ENCODE measurements at places on chromosomes 3 and 15. TPM values are rescaled to one million over a fixed set of nuclear protein-coding genes. Genes with fewer than 3 reads are reported as not detected.

TM4SF18 gene
- total RNA-seq, result not detected

IL12A gene
- 0.54 TPM for total RNA-seq

DNA sequence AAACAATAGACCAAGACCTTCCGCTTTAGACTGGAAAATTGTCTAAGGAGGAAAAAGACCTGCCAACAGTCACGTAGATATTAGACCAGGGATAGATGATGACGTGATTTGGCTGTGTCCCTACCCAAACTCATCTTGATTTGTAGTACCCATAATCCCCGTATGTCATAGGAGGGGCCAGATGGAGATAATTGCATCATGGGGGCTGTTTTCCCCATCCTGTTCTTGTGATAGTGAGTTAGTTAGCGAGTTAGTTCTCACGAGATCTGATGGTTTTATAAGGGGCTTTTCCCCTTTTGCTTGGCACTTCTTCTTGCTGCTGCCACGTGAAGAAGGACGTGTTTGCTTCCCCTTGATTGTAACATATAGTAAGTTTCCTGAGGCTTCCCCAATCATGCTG, 31.7 kb upstream of the SUCLG2 start:
- H3K4me3 ChIP-seq, result no peak overlapping the region
- no peak for DNase-seq
- no peaks in the 10 kb centered on the region for H3K4me1 ChIP-seq
- peaks cover 4% of the 10 kb centered on the region for H3K36me3 ChIP-seq

DNA sequence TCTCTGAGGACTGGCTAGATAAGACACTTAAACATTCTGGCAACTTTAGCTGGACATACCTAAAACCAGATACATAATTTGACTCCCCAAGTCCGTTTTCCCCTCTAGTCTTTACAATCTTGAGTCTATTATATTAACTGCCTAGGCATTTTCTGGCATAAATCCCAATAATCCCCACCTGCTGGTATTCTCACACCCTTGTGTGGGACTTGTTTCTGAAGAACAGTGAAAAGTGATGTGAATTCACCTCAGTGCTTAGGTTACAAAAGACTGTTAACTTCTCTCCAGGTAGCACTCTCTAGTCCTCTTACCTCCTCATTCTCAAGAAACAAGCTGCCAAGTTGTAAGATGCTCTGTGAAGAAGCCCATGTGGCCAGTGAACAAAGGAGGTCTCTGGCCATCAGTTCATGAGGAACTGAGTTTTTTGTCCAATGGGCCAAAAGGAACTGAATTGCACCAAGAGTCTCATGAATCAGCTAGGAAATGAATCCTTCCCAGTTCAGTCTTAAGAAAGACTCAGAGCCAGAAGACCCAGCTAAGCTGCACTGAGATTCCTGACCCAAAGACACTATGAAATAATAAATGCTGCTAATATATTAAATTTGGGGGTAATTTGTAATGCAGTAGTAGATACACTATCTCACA, 4.1 kb downstream of the OSBPL11 start:
- H3K4me1 ChIP-seq, result peaks cover 35% of the 10 kb centered on the region
- H3K27me3 ChIP-seq, result no peaks in the 10 kb centered on the region
- no peaks in the 10 kb centered on the region for H3K36me3 ChIP-seq
- DNase-seq, result no peak

DNA sequence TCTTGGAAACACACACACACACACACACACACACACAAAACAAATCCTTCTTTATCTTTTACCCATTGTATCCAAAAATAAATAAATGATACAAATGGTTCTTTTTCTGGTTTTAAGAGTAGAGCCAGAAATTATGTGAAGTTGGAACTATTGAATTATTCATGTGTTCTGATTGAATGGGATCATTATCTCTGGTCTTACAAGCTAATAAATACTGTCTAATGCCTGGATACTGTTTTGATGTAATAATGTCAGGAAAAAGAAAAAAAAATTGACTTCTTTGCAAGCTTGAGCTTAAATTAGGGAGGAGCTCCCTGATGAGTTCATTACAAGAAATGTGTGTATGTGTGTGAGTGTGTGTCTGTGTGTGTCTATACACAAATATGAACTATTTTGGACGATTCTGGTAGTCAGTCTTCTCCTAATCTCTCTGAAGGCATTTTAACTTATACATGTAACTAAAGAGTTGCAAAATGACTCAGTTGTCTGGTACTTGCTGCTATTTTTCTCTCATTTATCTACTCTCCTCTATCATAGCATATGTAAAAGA, 507.2 kb upstream of the AGTR1 start:
- peak overlapping the region; percentile 4 for H3K27ac ChIP-seq
- no peak overlapping the region for H3K4me3 ChIP-seq
- H3K4me1 ChIP-seq, result peaks cover 26% of the 10 kb centered on the region
- no peaks in the 10 kb centered on the region for H3K27me3 ChIP-seq
- no peaks in the 10 kb centered on the region for H3K36me3 ChIP-seq
- no peak for DNase-seq

POLQ gene
- total RNA-seq, result 16.9 TPM

FAM43A gene
- total RNA-seq, result 1.4 TPM

RASGRF1 gene
- 0.16 TPM for total RNA-seq

ADAM10 gene
- 116 TPM for total RNA-seq

DNA sequence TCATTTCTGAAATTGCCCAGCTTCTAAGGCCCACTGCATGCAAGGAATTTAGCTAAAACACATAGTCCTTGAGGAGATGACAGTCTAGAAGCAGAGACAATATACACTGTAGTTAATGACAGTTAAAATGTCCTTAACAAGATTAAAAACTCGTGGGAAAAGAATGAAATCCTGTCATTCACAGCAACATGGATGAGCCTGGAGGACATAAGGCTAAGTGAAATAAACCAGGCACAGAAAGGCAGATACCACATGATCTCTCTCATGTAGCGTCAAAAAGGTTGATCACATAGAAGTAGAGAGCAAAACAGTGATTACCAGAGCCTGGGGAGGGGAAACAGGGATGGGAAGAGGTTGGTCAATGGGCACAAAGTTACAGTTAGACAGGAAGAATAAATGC, 36.3 kb upstream of the GOLGA8J start:
- H3K36me3 ChIP-seq, result no peaks in the 10 kb centered on the region
- H3K4me3 ChIP-seq, result no peak overlapping the region
- H3K4me1 ChIP-seq, result peaks cover 18% of the 10 kb centered on the region
- H3K27me3 ChIP-seq, result no peaks in the 10 kb centered on the region
- DNase-seq, result no peak

PLEKHO2 gene
- 18.9 TPM for total RNA-seq

- peaks cover 19% of the 10 kb centered on the region for H3K36me3 ChIP-seq
- DNase-seq, result peak; percentile 48
- H3K4me1 ChIP-seq, result peaks cover 73% of the 10 kb centered on the region
- peak overlapping the region; percentile 95 for H3K4me3 ChIP-seq
- H3K27ac ChIP-seq, result peak overlapping the region; percentile 81
Observed at GRCh38 chr15:65377105-65377975, 462 bp downstream of the IGDCC3 start.

TMEM207 gene
- total RNA-seq, result not detected

- H3K27ac ChIP-seq, result peak overlapping the region; percentile 95
- H3K36me3 ChIP-seq, result peaks cover 15% of the 10 kb centered on the region
- H3K4me1 ChIP-seq, result peaks cover 18% of the 10 kb centered on the region
- DNase-seq, result no peak
Observed at GRCh38 chr15:97114900-97115760, 784.6 kb downstream of the NR2F2 start.

GRCh38 chr3:76986876-76987474, 52.9 kb upstream of the ROBO2 start:
- DNase-seq, result no peak
- no peaks in the 10 kb centered on the region for H3K36me3 ChIP-seq
- H3K27ac ChIP-seq, result no peak overlapping the region
- H3K4me1 ChIP-seq, result no peaks in the 10 kb centered on the region
- H3K27me3 ChIP-seq, result no peaks in the 10 kb centered on the region

GRCh38 chr3:17642474-17642873, 100.0 kb downstream of the TBC1D5 start:
- no peak overlapping the region for H3K27ac ChIP-seq
- peaks cover 4% of the 10 kb centered on the region for H3K4me1 ChIP-seq
- no peak overlapping the region for H3K4me3 ChIP-seq
- no peak for DNase-seq
- H3K27me3 ChIP-seq, result no peaks in the 10 kb centered on the region

DNA sequence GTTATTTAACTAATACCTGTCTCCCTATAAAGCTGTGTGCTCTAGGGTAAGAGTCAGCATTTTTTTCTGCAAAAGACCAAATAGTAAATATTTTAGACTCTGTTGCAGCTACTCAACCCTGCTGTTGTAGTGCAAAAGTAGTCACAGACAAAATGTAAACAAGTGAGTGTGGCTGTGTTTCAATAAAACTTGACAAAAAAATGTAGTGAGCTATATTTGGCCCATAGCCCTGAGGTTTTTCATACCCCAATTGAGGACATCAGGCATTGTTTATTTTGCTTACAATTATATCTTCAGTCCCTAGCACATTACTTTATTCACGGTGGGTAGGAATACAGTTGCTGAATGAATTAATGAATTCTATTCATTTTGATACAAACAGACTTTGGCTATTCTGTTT, 58.7 kb upstream of the TBC1D5 start:
- H3K4me3 ChIP-seq, result no peak overlapping the region
- H3K4me1 ChIP-seq, result peaks cover 15% of the 10 kb centered on the region
- no peaks in the 10 kb centered on the region for H3K27me3 ChIP-seq
- H3K27ac ChIP-seq, result no peak overlapping the region

P2RY14 gene
- total RNA-seq, result not detected

PPP1R14D gene
- not detected for total RNA-seq

DNA sequence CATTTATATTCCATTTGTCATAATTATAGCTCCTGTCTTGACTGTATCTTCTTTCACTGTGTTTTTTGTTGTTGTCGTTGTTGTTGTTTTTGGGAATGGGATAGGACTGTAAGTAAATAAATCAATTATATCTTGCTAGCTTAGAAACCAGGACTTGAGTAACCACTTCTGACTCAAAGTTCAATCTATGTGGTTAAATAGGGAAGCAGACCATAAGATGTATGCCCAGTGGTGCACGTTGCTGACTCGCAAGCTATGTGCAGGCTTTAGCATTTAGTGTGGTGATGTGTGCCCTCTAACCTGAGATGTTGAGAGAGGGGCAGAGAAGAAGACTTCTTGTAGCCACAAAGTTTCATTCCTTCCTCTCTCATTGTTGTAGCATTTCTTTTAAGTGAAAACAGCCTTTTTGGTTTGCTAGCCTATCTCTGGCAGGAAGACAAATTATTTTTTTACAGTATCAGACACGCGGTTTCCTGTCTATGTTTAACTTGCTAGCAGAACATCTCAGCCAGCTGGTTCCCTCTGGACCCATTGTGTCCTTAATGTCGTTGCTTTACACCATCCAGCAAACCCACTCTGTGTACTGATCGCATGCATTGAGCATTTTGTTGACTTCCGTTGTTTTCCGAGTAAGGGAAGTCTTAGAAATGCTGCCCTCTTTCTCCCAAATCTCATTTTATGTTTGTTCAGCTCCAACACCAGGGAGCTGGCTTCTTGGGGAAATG, 52.1 kb downstream of the TGFBR2 start:
- H3K4me3 ChIP-seq, result no peak overlapping the region
- peaks cover 26% of the 10 kb centered on the region for H3K4me1 ChIP-seq
- no peaks in the 10 kb centered on the region for H3K27me3 ChIP-seq
- H3K27ac ChIP-seq, result peak overlapping the region; percentile 94

TMC3 gene
- not detected for total RNA-seq

GRCh38 chr15:51289290-51289689, 49.1 kb downstream of the CYP19A1 start:
- peak overlapping the region; percentile 68 for H3K27ac ChIP-seq
- H3K36me3 ChIP-seq, result peaks cover 6% of the 10 kb centered on the region
- no peak for DNase-seq
- H3K4me1 ChIP-seq, result peaks cover 8% of the 10 kb centered on the region

GRCh38 chr15:58095415-58095814, 29.9 kb upstream of the ALDH1A2 start:
- H3K27me3 ChIP-seq, result no peaks in the 10 kb centered on the region
- no peak overlapping the region for H3K4me3 ChIP-seq
- H3K36me3 ChIP-seq, result no peaks in the 10 kb centered on the region
- no peak overlapping the region for H3K27ac ChIP-seq

- H3K4me3 ChIP-seq, result no peak overlapping the region
- no peaks in the 10 kb centered on the region for H3K4me1 ChIP-seq
- H3K27ac ChIP-seq, result no peak overlapping the region
Observed at GRCh38 chr15:92226020-92226612, 167.6 kb upstream of the ST8SIA2 start.

CFAP161 gene
- not detected for total RNA-seq

PLA2G4D gene
- total RNA-seq, result not detected

GRCh38 chr3:31495971-31496665, 36.6 kb upstream of the STT3B start:
- no peak overlapping the region for H3K27ac ChIP-seq
- peaks cover 3% of the 10 kb centered on the region for H3K36me3 ChIP-seq
- peaks cover 4% of the 10 kb centered on the region for H3K4me1 ChIP-seq
- no peak overlapping the region for H3K4me3 ChIP-seq

DNA sequence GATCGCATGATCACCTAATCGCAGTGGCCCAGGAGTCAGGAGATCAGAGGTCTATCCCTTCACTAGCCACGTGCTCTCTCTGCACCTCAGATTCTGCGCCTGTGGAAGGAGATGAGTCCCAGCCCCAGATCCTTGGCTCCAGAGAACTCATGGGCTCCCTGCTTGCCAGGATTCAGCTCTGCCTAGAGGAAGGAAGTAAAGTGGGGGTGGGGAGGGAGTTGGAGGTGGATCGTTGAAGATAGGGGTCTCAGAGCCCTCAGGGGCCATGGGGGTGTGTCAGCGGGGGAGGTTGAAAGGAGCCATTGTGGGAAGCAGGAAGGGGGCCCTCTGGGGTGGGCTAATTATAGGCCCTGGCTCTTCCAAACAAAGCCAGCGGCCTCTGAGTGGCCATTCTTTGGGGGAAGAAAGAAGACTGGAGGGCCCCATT, 11.3 kb upstream of the STRA6 start:
- H3K36me3 ChIP-seq, result peaks cover 4% of the 10 kb centered on the region
- H3K27ac ChIP-seq, result peak overlapping the region; percentile 98
- H3K4me3 ChIP-seq, result peak overlapping the region; percentile 84
- H3K27me3 ChIP-seq, result no peaks in the 10 kb centered on the region

PP2D1 gene
- not detected for total RNA-seq

MYLK gene
- 20.1 TPM for total RNA-seq

DNA sequence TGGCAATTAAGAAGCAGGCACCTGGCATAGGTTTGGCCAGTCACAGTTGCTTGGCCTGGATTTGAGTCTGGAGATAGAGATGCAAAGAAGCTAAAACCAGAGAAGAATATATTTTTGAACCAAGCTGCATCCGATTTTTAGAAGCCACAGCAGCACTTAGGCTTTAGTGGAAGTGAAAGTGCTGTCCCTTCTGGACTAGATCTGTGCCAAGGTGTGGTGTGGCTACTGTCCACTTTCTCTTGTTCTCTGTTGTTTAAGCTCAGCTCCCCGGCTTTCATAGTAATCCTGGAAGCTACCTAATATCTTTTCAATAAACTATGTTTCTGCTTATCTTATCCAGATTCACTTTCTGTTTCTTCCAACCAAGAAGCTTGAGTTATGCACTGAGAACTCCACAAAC, 183.4 kb upstream of the THRB start:
- H3K4me1 ChIP-seq, result no peaks in the 10 kb centered on the region
- no peak overlapping the region for H3K4me3 ChIP-seq
- DNase-seq, result no peak
- no peak overlapping the region for H3K27ac ChIP-seq
- no peaks in the 10 kb centered on the region for H3K36me3 ChIP-seq

ZIC4 gene
- total RNA-seq, result 4.5 TPM

GRCh38 chr3:11367143-11367693, 95.0 kb downstream of the ATG7 start:
- no peak overlapping the region for H3K4me3 ChIP-seq
- H3K27me3 ChIP-seq, result no peaks in the 10 kb centered on the region
- peaks cover 10% of the 10 kb centered on the region for H3K36me3 ChIP-seq
- peak overlapping the region; percentile 20 for H3K27ac ChIP-seq
- peaks cover 33% of the 10 kb centered on the region for H3K4me1 ChIP-seq

ADAMTS7 gene
- total RNA-seq, result 62.9 TPM

ZNF860 gene
- 0.27 TPM for total RNA-seq

SHISA5 gene
- 117 TPM for total RNA-seq
